ENCODE measurements at places on chromosomes 1 and 21.

- no peak for DNase-seq
Measured at GRCh38 chr1:241424480-241424971, 67.5 kb upstream of the RGS7 start.

GRCh38 chr1:12232221-12232620, 2.4 kb downstream of the VPS13D start:
- DNase-seq, result no peak

DNA sequence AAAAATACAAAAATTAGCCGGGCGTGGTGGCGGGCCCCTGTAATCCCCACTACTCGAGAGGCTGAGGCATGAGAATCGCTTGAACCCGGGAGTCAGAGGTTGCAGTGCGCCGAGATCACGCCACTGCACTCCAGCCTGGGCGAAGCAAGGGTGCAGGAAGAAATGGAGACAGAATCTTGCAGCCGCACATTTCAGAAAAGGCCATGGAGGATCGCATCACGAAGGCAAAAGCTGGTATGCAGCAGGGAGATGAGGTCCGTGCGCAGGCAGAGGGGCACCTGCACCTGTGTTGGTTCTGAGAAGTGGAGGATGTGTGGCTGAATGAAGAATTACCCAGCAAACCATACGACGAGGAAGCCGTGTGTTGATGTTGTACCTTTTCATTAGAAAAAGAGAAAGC, 53.0 kb upstream of the ABCG1 start:
- no peak for DNase-seq

DNA sequence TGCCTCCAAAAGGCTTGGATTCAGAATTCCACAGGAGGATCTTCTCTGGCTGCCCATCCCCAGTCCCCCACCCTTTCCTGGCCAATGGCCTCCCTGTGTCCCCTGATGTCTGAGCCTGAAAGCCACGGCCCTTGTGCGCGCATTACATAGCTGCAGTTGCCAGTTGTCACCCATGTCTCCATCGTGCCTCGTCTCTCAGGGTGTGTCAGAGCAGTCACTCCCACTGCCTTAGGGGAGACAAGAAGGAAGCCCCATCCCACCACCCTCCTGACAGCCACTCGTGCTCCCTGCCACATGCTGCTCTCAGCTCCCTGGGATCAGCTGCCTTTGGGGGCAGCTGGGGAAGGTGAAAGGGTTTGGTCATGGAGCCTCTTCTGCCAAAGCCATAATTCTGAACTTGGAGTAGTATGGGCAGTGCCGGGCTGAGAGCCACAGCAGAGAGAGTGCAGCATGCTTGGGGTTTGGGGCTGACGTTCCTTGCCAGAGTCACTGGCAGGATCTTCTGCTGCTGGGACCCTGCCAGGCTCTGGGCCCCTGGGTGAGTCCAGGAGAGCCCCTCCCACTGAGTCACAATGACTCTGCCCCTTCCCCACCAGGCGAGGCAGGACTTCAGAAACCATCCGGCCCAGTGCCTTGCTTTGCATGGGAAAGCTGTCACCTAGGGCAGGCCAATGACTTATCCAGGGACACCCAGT, 285.9 kb upstream of the VAMP3 start:
- no peak for DNase-seq

- DNase-seq, result no peak
Measured at GRCh38 chr1:167663002-167663772, 33.2 kb downstream of the RCSD1 start.

Data from urinary bladder (tissue), 4 donors.